ENCODE measurements at places on chromosomes 2 and 18.

- DNase-seq = no peak
Observed at GRCh38 chr2:106956416-106956815, 70.4 kb upstream of the ST6GAL2 start.

DNA sequence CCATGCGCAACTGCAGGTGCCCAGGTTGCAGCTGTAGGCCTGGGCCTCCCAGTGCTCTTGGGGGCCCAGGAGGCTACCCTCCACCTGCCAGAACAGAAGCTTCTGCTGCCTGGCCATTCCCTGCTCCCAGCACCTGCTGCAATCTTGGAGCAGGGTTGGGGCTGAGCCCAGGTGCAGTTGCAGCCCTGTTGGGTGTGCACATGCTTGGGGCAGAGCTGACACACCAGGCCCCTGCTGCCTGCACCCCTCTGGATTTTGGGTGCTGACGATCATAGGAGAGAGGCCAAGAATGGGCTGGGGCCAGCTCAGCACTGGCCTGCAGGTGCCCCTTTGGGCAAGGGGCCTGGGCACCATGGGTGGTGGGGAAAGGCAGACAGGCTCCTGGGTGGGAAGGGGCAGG, 20.5 kb upstream of the SP140L start:
- no peak for DNase-seq

- no peak for DNase-seq
Observed at GRCh38 chr2:203619267-203619878, 84.3 kb upstream of the RAPH1 start.

DNA sequence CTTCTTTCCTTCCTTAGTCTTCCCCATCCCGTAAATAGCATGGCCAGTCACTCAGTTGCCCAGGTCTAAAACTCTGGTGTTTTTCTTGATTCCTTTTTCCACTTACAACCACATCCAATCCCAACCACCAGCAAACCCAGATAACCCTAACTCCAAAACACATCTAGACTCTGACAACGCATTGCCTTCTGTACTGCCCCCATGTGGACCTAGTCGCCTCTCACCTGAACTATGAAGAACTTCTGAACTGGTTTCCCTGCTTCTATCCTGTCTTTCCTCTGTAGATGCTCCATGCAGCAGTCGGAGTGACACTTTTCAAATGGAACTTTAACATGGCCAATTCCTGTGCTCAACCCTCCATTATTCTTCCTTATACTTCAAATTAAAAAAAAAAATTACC, 26.5 kb downstream of the ST6GAL2 start:
- DNase-seq = no peak

DNA sequence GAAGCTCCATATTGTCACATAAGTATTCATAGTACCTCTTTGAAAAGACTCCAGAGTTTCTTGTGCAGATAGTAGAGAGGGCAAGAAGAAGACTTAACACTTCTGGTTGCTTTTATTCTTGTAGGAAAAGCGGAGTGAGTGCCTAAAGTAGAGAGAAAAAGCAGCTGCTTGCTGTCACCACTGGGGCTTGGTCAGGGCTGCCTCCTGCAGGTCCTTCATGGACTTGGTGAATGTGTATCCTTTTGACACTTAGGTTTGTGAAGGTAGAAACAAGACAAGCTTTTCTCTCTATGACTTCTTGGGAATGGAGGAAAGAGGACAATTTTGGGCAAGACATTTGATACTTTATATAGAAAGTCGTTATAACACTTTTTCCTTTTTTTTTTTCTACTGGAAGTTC, 312.8 kb upstream of the FANCL start:
- DNase-seq = no peak

DNA sequence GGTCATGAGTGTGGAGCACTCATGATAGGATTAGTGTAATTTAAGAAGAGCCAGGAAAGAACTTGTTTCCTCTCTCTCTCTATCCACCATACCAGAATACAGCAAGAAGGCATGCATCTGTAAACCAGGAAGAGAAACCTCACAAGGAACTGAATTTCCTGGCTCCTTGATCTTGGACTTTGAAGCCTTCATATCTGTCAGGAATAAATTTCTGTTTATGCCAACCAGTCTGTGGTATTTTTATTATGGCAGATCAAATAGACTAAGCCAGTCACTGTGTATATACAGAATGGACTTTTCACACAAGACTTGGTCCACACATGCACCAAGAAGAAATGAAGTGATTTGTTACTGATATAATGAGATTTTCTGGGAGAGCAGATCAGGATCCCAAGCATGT, 930.1 kb upstream of the TMEFF2 start:
- no peak for DNase-seq

DNA sequence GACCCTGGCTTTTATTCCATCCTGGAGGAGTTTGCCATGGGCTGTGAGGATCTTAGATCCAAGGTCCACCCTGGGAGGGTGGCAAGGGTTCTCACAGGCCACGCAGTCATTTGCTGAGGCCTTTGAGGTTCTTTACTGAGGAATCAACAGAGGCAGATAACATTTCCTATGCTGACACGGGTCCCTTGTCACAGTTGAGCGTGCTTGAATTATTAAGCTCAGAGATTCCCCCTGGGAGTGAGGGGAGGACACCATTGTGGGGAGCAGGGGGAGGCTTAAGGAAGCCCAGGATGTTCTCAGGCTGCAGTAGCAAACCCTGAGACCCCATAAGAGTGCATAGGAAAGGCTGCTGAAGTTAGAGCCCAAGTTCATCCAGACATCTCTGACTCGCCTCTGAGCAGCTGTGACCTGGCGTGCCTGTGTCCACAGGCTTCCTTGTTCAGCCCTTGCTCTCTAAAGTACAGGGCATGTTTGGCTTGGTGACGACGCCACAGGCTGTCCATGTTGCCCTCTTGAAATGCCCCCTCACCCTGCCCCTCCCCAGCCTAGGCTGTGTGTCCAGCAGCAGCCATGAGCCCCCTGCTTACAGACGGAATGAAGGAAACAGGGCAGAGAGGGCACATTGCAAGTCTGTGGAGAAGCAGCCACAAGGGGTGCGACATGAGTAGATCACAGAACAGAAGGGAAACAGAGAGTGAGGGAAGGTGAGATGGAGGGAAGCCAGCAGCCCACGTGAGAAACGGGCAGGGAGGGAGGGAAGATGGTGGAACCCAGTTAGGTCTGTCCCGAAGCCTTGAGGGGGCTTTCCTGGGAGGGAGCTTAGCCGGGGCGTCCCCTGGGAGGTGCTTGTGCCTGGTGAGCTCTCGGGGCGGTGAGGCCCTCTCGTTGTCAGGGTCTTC, 34.0 kb downstream of the NAPG start:
- DNase-seq = no peak

GRCh38 chr2:40431600-40431955, 20.3 kb downstream of the SLC8A1 start:
- DNase-seq = no peak

DNA sequence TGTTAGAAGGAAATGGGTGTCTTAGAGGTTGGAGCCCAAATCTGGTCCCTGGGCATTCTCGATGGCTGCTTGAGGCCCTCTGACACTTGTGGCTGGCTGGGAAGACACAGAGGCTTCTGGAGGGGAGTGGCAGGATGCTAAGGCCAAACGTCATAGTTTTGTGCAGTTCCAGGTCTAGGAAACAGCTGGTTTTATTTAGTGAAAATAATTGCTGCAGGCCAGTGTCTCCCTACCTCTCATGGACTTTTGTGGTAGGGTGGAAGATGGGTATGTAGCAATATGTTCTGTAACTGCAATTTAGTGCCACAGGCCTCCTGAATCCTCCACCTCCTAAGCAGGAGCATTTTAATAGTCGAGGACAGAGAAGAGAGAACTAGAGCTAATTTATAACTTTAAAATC, 32.2 kb upstream of the SPRED2 start:
- no peak for DNase-seq

DNA sequence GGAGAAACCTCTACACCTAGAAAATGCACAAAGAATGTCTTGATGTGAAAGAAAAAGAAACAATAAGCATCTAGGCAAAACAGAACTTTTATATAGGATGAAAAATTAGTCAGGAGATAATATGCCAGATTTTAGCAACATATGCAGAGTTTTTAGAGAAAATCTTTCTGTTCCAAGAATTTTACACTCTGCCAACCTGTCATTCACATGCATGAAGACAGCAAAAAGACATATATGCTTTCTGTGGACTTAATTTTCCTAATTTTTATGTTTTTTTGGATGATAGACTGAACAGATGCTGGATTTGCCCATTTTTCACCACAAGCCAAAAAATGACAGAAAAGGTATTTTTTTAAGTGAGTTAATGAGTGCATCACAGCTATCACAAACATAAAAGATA, 637.3 kb downstream of the TRIB2 start:
- DNase-seq = no peak

Data from adrenal gland (tissue), 19 donors.